ENCODE measurements at places on chromosomes 2 and 18.

DNA sequence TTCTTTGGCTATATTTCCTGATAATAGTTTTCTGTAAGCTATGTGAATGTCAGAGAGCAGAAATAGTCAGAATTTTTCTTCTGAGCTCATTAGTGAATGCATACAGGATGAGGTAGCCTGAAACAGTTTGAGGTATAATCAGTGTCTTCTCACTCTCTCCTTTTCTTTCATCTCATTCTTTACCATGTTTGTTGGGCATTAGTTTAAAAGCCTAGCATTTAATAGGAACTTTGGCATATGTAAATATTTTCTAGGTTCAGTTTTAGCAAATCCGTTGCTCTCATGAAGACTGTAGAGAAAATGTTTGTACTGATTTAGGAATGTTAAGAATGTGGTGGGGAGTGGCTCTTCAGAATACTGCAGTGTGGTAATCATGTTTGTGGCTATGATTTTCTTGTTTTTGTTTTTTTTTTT is 119.4 kb downstream of the PARD3B start:
- DNase-seq = no peak

DNA sequence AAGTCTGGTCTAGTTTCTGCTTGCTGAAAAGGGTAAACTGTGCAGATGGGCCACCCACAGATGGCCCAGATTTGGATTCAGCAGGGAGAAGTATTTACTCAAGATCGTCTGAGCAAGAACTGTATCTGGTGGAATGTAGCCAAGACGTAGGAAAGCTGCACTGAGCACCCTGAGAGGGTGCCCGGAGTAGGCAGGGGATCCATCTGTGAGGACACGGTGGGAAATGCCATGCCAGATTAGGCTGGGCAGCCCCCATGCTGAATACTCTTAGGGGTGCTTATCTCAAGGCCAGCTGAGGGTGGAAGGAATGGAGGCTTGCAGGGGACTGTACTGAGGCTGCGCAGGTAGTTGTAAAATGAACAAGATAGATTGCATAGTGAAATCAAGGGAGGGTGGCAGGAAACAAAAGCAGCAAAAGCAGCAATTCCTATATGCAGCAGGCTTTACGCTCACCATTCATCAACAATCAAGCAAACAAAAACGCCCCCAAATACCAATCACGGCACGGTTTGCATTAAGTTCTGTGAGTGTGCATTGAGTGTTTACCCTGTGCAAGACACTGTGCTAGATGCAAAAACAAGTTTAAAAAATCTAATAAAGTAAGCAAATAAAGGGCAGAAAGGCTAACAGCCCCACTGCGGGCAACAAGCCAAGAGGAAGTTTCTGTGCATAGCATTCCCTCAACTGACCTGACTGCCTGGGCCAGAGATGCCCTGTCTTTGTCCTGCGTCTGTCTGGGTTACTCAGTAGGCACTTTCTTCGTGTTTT is 32.2 kb upstream of the LPIN2 start:
- no peak for DNase-seq

- no peak for DNase-seq
Observed at GRCh38 chr2:19895535-19895934, 6.2 kb downstream of the TTC32 start.

DNA sequence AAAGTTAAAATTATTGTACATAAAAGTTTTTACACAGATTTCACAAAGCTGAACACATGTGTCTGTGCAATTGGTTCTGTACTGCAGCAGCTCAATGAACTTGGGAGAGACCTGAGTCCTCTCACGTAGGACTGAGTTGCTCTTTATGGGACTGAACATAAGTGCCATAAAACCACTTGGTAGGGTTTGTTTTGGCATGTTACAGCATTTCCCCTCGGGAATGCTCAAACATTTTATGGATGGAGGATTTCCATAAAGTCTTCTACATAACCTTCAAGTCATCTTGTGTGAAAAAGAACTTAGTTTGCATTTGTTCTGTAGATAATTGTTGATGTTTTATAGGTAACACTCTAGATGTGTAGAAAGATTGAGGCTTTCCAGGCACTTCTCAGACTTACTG is 15.9 kb downstream of the LYPD6 start:
- no peak for DNase-seq

GRCh38 chr2:178018141-178018540 is 54.4 kb downstream of the PDE11A start:
- no peak for DNase-seq

GRCh38 chr2:120602251-120602650 is 133.4 kb upstream of the GLI2 start:
- no peak for DNase-seq

- DNase-seq = no peak
Observed at GRCh38 chr18:55416791-55417190, 171.2 kb downstream of the TCF4 start.

GRCh38 chr2:179376881-179377280 is 112.2 kb upstream of the SESTD1 start:
- no peak for DNase-seq

GRCh38 chr2:200993097-200993496 is 29.6 kb upstream of the ORC2 start:
- no peak for DNase-seq

GRCh38 chr18:63223837-63224236 is 95.7 kb downstream of the BCL2 start:
- no peak for DNase-seq

- DNase-seq = no peak
Observed at GRCh38 chr18:6557770-6558248, 143.1 kb upstream of the L3MBTL4 start.

DNA sequence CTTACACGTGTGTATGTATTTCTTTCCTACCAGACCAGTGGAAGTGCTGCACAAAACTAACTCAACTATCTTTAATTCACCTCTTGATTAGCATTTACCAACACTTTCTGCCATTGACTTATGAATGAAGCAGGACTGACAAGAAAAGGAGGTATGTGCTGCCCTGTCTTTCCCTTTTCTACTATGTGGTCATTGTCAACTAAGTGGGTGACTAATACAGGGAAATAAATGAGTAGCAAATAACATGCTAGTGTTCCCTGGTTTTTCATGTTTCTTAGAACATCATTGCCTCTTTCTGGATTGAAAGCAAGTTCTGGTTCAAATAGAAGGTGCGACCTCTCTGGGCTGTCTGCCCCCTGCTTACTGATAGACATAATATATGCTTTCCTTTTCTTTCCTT is 58.0 kb downstream of the LINC00305 start:
- DNase-seq = no peak

DNA sequence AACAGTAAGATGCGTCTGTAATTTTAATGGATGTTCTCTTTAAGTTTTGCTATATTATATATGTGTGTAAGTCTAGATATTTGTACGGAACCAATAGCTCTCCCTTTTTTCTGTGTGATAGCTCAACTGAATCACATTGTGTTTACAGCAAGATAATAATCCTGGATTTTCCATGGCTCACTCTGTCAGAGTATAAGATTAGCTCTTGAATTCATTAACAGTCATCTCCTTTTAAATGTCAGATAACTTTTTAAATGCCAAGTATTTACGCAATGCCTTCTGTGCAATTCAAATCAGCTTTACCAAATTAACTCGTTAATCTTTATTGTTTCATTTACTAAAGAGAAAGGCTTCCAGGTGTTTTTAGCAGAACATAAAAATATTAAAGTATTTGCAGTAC is 76.9 kb downstream of the KIAA2012 start:
- DNase-seq = no peak

GRCh38 chr2:134433979-134434378 is 180.1 kb downstream of the MGAT5 start:
- DNase-seq = no peak

GRCh38 chr2:6421138-6421730 is 444.5 kb downstream of the CMPK2 start:
- no peak for DNase-seq

DNA sequence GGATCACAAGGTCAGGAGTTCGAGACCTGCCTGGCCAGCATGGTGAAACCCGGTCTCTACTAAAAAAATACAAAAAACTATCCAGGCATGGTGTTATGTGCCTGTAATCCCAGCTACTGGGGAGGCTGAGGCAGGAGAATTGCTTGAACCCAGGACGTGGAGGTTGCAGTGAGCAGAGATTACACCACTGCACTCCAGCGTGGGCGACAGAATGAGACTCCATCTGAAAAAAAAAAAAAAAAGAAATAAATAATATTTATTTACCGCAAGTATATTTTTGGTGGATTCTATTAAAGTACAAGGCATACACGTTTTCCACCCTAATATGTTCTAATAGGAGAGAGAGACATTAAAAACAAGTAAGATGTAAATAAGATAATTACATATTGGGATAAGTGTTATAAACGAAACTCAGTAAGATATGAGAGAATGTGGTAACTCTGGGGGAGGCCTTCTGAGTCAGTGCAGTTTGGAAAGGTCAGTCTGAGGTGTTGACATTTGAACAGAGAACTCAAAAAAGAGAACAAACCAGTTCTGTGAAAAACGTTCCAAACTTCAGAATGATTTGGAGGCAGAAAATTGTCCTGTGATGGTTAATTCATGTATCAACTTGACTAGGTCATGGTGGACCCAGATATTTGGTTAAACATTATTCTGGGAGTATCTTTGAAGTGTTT is 8.8 kb upstream of the POLI start:
- no peak for DNase-seq

DNA sequence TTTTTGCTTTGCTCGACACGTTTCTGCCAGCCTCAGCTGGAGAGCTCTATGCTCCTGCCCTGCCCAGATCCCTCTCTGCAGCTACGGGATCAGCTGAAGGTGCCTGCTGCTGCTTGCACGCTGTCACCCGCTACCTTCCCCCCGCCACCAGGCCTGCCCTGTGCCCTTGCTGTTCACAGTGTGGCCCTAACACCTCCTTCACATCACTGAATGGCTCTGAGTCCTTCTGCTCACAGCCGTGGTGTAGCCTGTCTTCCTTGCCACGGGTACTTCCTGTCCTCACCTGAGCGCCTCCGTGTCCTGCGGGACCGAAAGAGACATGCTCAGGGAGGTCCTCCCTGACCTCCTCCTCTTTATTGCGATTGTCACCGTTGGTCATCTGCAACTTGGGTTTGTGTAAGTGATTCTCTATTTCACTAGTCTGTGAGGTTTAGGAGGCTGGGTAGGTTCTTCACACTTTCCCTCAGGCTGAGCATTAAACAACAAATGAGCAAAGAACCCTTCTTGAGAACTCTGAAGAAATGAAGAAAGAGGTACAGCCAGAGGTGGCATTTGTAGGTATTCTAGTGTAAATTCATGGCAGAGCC is 127.5 kb downstream of the NCK2 start:
- DNase-seq = no peak

DNA sequence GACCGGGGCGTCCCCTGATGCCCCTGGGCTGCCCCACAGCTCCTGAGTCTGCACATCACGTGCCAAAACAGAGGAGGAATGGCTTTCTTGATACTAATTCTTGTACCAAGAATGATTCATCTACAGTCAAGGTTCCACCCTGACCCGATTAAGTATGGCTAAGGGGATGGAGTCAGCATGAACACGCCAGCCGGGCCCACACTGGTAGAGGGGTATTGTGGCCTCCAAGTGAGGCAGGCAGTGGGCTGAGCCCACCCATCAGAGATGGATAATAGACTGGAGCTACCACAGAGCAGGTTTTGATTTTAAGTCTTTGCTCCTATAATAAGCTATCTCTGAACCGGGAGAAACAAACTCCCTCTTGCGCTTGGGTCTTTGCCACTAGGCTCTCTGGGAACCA is 17.9 kb upstream of the GNAL start:
- no peak for DNase-seq

DNA sequence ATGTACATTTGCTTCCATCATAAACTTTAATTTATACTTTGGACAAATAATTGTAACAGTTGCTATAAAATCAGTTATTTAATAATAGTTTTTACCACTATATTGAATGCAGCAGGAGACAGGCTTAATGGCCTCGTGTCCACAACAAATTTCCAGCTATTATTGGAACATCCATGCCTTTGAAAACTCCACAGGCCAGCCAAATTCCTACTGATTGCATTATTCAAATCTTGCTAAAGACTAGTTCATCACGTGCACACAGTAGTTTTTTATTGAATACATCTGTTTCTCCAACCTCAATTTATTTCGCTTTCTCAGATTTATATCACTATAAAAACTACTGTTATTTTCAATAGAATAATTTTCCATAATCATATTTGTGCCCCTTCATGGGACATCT is 18.4 kb upstream of the PTPRM start:
- no peak for DNase-seq

DNA sequence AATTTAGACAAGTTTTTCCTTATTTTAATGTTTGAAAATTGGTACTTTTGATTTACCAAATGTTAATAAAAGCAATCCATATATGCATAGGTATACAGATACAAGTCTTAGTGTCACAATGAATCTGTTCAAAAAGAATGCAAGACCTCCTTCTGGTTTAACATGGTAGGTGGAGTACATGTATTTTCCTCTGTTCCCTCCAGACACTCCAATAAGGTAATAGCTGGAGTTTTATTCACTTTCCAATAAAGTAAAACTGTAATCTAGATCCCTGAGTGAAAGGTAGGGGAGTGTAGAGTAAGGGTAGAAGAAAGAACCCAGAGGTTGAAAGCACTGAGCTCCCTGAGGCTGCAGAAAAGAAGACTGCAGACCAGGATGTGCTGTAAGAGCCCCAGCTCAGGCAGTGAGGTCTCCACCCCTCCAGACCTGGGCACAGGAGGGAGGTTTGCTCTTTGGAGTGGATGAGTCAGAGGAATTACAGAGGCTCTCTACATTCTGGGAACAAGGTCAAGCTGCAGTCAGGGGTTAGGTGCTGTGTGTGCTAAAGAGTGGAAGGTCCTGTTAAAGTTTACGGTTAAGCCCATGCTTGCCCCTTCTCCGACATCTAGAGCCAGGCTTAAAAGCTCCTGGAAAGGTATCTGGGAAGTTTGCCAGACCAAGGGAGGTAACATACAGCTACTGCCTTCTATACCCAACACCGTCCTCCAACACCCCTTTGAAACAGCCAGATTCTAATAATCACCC is 27.6 kb upstream of the STAT1 start:
- DNase-seq = no peak

Data from activated T-cell treated with anti-CD3 and anti-CD28 coated beads for 24 hours (primary cell).